ENCODE measurements at places on chromosomes 16 and 17.
A peak's percentile ranks its signal among the peaks of the same experiment; 100 is the strongest.

GRCh38 chr16:69171325-69172084 is 15.5 kb upstream of the SNTB2 start:
- DNase-seq: no peak

- DNase-seq: no peak
Observed at GRCh38 chr16:28311913-28312312, 19.6 kb downstream of the SBK1 start.

DNA sequence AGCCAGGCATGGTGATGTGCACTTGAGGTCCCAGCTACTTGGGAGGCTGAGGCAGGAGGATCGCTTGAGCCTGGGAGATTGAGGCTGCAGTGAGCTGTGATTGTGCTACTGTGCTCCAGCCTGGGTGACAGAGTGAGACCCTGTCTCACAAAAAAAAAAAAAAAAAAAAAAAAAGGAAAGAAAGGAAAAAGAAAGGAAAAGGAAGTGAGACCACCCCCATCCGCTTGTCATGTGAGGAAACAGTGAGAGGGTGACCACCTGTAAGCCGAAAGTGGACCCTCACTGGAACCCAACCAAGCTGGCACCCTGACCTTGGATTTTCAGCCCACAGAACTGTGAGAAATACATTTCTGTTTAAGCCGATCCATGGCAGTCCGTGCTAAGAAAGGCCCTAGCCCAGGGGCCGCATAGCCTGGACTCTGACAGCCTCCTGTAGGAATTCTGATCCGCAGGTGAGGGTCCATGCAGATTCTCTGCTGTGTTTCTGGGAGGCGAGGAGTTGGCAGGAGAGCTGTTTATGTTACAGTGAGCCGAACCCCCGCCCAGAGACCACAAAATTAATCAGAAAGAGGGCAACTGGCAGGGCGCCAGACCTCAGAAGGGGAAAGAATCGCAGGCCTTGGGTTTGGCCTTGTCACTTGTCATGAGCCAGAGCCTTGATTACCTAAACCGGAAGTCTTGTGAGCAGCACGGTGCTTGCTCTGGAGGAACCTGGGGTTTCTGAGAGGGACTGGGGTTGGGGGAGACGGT is 945 bp downstream of the SGSH start:
- peak; percentile 71 for DNase-seq

DNA sequence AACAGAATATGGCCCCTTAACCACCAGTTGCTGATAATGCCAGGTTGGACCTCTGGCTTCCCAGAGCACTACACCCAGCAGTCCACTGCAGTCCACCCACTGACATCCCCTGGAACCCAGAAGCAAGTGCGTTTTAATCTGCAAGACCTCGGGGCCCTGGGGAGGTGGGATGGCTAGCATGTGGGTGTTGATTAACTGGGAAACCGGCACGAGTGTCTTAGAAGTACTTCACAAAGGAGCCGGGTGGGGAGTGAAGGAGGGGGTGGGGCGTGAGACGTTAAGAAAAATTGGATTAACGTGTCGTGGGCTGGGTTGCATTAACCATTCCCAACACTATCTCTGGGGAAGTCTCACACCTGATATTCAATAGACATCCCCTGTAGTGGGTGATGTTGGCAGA is 6.1 kb upstream of the HIC1 start:
- no peak for DNase-seq

DNA sequence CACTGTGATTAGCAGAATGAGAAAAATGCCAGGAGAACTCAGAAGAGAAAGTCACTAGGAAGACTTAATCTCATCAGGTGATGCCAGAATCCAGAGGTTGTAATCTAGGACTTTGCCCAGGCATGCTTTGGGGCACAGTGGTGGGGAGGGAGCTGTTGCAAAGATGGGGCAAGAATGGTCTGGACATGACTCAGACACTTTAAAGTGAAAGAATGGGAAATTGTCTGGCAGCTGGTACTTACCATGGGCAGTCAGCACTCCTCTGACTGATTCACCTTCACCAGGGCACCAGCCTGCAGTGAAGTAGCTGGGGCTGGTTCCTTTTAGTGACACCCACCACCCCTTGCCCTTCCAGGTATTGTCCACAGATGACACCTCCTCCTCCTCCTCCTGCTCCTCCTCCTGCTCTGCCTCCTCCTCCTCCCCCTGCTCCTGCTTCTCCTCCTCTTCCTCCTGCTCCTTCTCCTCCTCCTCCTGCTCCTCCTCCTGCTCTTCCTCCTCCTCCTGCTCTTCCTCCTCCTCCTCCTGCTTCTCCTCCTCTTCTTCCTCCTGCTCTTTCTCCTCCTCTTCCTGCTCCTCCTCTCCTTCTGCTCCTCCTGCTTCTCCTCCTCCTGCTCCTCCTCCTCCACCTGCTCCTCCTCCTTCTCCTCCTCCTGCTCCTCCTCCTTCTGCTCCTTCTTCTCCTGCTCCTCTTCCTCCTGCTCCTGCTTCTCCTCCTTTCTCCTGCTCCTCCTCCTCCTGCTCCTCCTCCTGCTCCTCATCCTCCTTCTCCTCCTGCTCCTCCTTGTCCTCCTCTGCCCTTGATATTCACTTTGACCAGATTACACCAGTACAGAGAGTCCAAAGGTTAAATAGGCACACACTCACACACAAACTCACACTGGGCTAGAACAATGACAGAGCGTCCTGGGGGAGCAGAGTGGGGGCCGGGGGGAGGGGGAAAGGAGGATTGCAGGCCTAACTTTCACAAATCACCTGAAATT is at the start of gene CHD9NB:
Gene CHD9NB (minus strand): TSS at position 379 of the 983 bp plus-strand sequence. CDS start 8,739 bp downstream, outside the sequence.
- DNase-seq: no peak

DNA sequence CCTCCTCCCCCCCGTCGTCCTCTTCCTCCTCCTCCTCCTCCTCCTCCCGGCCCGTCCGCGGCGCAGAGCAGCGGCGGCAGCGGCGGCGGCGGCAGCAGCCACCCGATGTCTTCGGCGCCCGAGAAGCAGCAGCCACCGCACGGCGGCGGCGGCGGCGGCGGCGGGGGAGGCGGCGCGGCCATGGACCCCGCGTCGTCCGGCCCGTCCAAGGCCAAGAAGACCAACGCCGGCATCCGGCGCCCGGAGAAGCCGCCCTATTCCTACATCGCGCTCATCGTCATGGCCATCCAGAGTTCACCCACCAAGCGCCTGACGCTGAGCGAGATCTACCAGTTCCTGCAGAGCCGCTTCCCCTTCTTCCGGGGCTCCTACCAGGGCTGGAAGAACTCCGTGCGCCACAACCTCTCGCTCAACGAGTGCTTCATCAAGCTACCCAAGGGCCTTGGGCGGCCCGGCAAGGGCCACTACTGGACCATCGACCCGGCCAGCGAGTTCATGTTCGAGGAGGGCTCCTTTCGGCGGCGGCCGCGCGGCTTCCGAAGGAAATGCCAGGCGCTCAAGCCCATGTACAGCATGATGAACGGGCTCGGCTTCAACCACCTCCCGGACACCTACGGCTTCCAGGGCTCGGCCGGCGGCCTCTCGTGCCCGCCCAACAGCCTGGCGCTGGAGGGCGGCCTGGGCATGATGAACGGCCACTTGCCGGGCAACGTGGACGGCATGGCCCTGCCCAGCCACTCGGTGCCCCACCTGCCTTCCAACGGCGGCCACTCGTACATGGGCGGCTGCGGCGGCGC is at the start of gene FOXF1:
Gene FOXF1 (plus strand): TSS at position 63 of the 797 bp plus-strand sequence. CDS start 43 bp downstream, at position 106.
- DNase-seq: no peak

- DNase-seq: no peak
Observed at GRCh38 chr17:39643271-39643670, 6.3 kb downstream of the STARD3 start.

- DNase-seq: no peak
Observed at GRCh38 chr16:19524356-19524615, 544 bp downstream of the CCP110 start.

- no peak for DNase-seq
Observed at GRCh38 chr16:8935989-8936388, 27.7 kb downstream of the USP7 start.

- no peak for DNase-seq
Observed at GRCh38 chr17:3511852-3512504, 36.2 kb downstream of the ASPA start.

DNA sequence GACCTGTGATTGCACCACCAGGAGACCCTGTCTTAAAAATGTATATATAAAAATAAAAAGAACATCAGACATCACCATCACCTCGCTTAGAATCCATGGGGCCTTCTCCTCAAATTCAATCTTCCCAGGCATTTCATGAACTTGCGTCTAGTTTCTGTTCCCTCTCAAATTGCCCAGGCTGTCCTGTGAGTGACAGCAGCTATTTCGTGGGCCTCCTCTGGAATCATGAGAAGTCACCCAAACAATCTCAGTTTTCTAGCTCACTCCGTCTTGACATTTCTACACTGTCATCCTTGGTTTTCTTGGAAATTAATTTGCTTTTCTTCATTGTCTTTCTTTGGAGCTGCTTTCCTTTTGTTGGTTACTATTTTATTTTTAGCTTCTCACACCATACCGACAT is 7.3 kb downstream of the SLC52A1 start:
- no peak for DNase-seq

DNA sequence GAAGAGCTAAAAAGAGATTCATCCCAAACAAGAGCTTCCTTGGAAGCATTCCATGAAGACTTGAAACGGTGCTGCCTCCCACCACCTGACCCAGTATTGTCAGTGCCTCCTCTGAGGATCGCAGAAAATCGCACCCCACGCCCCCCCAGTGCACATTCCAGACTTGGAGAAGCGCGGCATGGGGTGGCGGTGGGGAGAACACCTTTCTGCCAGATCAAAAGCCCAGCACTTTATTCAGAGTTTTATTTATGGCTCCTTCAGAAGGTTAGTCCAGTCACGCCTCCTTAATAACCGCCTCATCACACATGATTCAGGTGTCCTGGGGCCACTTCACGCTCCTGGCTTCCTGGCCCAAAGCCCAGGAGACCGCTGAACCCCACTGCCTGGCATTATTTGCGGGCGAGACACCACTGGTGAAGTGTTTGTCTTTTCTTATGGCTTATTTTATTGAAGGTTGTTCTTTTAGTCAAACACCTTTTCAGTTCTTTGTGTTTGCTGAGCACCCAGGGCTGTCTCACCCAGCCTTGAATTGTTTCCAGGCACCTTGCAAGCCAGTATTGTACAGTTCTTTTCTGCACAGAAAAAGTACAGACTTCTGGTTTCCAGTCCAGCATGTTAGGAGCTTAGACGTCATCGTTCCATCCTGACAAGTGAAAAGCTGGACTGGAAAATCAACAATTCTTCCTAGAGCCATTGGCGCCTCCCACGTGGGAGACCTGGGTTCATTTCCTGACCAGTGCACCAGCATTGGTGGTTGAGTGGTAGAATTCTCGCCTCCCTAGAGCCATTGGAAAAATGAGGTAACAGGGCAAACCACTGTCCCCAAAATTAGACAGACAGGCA is 79.6 kb upstream of the CACNG5 start:
- DNase-seq: no peak

GRCh38 chr16:68214726-68215125 is 21.2 kb downstream of the ESRP2 start:
- no peak for DNase-seq

DNA sequence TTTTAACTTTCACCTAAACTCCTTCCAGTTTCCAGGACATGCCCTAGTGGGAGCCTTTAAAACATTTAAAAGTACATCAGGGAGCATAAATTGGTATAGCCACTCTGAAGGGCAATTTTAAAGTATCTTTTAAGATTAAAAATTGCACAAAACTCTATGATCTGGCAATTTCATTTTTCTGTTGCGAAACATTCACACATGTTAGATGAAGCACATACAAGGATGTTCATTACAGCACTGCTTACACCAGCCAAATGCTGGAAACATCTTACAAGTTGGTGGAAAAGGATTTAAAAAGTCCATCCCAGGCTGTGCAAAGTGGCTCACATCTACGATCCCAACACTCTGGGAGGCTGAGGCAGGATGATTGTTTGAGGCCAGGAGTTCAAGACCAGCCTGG is 26.4 kb upstream of the LONP2 start:
- DNase-seq: no peak

GRCh38 chr16:29736764-29737163 is 9.0 kb downstream of the C16orf54 start:
- no peak for DNase-seq

- DNase-seq: no peak
Observed at GRCh38 chr17:35299135-35299534, 56.3 kb downstream of the SLFN5 start.

DNA sequence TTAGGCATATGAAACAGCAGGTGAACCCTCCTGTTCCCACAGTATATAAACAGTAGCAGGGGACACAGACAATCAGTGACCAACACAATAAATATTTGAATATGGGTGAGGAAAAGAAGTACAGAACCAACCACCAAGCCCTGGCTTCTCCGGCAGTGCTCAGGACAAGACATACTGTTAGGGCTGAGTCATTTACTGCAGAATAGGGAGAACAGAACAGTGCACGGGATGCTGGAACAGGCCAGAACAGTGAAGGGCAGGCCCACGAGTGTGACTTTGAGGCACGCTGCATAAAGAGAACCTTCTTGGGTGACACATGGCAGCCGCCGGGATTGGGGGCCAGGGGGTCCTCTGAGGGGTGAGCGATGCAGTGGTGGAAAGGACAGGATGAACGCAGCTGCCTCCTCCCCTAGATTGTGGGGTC is 160.4 kb downstream of the CMIP start:
- no peak for DNase-seq

DNA sequence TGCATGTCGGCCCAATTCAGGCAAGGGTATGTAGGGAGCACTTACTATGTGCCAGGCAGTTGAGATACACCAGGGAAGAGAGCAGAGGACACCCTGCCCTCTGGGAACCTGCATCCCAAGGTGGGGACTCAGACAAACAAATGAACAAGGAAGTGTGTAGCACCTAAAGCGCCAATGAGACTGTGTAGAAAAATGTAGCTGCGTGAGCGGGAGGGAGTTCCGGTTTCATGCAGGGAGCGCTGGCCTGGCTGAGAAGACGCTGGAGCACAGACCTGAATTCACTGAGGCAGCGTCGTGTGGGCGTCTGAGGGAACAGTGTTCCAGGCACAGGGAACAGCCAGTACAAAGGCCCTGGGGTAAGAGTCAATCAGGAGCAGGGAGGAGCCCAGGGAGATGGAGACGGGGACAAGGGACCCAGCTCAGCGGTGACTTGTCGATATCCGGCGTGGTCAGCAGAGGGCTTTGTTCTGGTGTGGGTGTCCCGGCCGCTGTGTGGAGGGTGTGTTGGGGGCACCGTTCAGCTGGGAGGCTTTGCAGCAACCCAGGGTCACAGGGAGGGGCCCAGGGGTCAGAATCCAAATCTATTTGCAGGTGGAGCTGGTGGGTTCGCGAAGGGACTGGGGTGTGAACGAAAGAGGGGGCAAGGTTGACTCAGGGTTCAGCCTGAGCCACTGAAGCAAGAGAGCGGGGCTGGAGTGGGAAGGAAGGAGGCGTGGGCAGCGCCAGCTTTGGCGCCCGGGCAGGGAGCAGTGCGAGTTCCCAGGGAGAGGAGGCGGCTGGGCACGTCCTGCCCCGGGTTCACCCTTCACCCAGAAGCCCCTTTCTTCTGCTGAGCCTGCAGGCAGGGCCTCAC is 17.8 kb upstream of the OSGIN1 start:
- no peak for DNase-seq

DNA sequence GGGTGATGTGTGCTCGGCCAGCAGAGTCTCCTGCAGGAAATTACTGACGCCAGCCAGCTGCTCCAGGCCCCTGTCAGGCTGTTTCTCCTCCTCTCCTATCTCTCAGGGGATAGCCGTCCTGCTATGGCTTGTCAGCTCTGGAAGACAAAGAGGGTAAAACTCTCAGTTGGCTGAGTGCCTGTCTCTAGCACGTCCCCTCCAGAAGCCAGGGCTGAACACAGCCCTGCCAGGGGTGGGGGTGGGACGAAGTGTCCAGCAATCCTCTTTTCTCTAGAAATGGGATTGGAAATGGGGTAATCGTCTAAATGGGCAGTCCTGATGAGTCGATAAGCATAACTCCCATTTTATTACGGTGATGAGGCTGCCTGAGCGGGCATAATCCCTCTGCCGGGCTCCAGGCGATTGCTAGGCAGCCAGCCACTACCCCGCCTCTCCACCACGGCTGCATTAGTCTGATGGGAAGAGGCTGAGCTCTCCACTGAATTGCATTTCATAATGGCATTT is 89.1 kb upstream of the GNAO1 start:
- DNase-seq: peak; percentile 50
